NCI-H1694 treated with DMSO at 0.1 percent for 48 hours (cell line): ENCODE measurements at places on chromosomes 5 and 9.

GRCh38 chr5:149677731-149678130 is 52.4 kb upstream of the PPARGC1B start:
- no peak for DNase-seq

DNA sequence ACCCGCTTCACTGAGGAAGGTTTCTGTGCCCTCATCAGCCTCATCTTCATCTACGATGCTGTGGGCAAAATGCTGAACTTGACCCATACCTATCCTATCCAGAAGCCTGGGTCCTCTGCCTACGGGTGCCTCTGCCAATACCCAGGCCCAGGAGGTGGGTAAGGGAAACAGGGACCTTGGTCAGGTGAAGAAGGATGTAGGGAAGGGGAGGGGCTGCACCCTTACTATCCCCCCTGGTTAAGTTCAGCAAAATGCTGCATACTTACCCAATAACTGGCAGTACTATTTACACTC is 4.4 kb downstream of the SLC4A9 start:
- DNase-seq: no peak

- no peak for DNase-seq
Observed at GRCh38 chr5:146816775-146817387, 61.7 kb downstream of the PPP2R2B start.

- no peak for DNase-seq
Observed at GRCh38 chr5:155651-156410, 35.5 kb upstream of the LRRC14B start.

DNA sequence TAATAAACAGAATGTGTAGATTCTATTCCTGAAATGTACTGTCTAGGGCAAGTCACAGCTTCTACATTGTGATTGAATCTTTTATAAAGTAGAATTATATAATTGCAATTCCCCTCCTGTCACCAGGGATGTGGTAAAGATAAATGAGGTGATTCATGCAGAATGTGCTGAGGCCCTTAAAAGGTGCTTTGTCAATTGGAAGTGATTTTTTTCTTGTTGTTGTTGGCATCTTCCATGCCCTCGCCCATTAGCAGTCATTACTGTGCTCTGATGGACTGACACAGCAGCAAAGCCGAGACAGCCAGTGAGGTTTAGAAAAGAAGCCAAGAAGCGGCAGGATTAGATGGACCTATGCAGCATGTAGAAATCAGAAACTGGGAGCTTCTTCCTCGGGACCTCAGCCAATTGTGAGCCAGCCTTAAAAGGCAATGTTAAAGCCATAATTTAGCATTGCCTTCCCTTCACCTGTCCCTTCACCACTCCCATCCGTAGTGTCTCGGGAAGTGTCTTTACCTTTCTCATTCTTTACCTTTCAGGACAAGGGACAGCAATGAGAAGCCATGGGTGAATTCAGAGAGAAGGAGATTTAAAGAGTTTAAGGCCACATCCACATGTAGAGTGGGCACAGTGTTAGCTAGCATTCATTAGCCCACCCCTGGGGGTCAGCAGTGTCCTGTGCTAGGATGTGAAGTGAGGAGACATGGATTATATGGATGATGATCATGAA is 257.8 kb downstream of the PLK2 start:
- no peak for DNase-seq

DNA sequence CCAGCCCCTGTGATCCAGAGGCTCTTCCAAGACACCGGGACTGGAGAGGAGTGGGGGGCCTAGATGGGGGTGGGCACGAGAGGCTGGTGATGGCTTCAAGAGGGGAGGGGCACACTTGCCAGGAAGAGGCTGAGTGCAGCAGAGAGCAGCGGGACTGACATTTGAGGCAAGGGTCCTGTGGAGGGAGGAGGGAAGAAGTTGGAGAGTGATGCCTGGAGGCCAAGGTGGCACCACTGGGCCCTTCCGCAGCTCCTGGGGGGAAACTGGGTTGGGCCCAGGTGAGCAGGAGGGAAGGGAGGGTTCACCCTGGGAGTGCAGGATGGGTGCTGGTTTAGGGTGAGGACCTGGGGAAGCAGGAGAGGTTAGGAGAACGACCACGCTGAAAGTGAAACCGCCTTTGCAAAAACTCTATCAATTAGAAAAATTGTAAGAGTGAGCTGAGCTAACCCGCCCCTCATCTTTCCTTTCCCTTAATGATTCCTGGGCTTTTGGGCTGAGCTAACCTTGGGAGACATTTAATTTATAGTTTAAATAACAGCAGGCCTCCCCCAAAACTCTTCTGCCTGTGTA is 26.2 kb downstream of the ABO start:
- DNase-seq: no peak

DNA sequence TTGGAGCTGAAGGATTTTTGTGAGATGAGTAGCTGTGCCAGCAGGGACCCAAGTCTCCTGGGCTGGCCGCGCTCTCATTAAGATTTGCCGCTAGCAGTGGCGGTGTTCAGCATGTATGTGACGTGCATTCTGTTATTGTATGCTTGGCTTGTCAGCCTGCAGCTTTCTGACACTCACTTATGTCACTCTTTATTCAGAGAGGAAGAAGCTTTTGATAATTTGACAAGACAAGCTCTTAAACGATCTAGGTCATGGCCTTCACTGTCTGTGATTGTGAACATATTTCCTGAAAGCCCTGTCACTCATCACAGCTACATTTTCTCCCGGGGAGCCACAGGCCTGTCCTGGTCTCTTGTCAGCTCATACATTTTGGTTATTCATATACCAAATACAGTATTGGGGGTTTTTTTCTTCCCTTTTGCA is 98.2 kb upstream of the GRHPR start:
- DNase-seq: no peak

DNA sequence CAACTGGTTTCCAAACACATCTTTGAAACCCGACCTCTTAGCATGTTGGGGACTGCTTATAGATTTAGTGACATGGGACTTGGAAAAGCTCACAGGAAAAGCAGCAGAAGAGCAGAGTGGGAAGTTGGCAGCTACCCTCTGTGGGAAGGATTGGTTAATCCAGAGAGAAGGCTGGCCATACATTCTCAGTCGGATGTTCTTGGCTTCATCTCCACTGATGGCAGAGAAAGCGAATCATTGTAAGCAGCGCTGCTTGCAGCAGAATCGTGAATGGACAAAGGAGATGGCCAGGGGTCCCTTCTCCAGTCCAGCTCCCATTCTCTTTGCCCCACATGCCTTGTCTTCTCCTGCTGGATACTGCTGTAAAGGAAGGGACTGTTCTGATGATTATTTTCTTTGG is 62.7 kb downstream of the MEGF10 start:
- no peak for DNase-seq

DNA sequence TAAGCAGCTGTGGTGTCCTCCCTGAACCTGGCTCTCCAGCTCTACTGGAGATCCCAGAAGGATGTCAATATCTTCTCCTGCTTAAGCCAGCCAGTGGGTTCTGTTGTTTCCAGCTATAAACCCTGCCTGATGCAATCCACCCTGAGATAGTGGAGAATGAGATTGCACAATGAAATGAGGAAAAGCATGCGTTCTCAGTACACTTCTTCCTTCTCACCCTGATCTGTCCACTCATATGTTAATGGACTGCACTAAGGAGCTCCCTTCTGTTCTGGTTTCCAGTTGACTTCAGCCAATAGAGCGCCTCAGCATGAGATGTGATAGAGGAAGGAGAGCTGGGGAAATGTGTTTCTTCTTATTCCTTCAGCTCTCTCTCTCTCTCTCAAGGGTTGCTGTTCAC is 40.0 kb upstream of the CDH6 start:
- DNase-seq: no peak

- DNase-seq: no peak
Observed at GRCh38 chr5:137611011-137611580, 112.0 kb upstream of the SPOCK1 start.

- no peak for DNase-seq
Observed at GRCh38 chr5:113450929-113451328, 16.1 kb upstream of the TSSK1B start.

- no peak for DNase-seq
Observed at GRCh38 chr5:36664766-36665165, 58.4 kb downstream of the SLC1A3 start.

- no peak for DNase-seq
Observed at GRCh38 chr5:3372289-3372688, 223.3 kb upstream of the IRX1 start.

GRCh38 chr5:114176356-114176755 is 185.5 kb upstream of the KCNN2 start:
- no peak for DNase-seq

- no peak for DNase-seq
Observed at GRCh38 chr9:87671478-87671877, 54.4 kb upstream of the CTSL start.

- DNase-seq: no peak
Observed at GRCh38 chr9:76219560-76220151, 174.6 kb downstream of the RFK start.

DNA sequence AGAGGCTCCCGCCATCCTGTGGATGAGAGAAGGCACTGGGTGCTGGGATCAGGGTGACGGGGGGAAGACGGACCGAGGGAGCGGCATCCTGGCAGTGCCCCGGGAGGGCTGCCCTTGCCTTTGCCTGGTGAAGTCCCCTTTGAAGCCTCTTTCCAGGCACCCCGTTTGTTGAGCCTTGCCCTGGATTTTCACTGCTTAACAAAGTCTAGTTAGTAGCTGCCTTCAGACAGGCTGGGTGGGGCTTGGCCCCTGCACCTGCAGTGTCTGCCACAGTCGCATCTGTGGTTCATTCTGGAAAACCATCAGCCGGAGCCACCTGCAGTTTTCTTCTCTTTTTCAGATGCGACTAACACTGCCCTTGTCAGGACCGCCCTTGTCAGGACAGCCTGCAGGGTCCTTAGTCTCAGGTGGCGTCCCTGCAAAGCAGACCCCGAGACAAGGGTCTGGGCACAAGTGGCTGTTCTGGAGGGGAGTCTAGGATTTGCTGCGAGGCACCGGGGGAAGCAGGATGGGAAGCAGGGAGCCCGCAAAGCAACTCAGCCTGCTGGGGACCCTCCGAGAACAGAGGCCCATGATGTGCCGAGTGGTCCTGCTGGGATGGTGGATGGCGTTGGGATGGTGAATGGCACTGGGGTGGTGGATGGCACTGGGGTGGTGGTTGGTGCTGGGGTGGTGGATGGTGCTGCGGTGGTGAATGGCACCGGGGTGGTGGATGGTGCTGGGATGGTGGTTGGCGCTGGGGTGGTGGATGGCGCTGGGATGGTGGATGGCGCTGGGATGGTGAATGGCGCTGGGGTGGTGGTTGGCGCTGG is 147.9 kb upstream of the COL5A1 start:
- DNase-seq: no peak

GRCh38 chr5:33557605-33558004 is 116.8 kb downstream of the TARS1 start:
- DNase-seq: no peak
